Stimulated activated CD8-positive, alpha-beta memory T cell treated with anti-CD3 and anti-CD28 coated beads, Interleukin-15, amount 100 ng/mL, for 24 hours (primary cell): ENCODE measurements at places on chromosomes 6 and 20.

DNA sequence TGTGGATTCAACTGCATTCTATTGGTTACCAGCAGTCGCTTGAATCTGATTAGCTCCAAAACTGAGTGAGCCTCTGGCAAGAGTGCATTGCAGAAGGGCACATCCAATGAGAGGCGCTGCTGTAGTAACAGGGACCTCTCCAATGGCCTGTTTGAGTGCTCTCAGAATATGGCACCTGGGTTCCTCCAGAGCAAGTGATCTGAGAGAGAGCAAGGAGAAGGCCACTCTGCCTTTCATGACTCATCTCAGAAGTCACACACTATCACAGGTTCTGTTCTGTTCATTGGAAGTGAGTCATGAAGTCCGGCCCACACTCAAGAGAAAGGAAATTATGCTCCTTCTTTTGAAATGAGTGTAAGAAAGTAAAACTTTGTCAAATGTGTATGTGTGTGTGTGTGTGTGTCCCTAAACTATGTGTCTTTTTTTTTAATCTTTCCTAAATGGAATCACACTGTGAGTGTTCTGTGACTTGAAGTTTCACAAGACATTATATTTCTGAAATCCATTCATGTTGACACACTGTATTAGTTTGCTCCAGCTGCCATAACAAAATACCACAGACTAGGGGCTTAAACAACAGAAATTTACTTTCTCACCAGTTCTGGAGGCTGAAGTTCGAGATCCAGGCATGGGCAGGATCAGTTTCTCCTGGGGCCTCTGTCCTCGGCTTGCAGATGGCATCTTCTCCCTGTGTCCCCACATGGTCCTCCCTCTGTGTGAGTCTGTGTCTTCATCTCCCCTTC, 138.3 kb upstream of the CDYL start:
- no peak for DNase-seq

DNA sequence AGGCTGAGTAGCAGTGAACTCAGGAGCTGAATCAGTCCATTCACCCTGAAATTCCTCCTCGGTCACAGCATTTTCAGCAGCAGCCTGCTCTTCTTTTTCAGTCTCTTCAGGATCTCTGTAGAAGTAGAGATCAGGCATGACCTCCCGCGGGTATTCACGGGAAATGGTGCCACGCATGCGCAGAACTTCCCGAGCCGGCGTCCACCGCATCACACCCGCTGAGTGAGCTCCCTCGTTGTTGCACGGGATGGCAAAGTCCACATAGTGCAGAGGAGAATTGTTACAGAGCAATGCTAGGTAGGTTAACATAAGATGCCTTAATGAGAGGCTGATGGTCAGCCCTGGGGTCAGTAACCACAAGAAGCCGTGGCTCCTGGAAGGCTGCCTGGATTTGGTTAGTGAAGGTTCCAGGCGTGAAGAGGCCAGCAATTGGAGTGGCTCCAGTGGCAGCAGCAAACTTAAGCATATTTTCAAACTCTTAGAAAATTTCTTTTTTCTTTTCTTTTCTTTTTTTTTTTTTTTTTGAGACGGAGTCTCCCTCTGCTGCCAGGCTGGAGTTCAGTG, 113.5 kb upstream of the HDAC2 start:
- DNase-seq: no peak

DNA sequence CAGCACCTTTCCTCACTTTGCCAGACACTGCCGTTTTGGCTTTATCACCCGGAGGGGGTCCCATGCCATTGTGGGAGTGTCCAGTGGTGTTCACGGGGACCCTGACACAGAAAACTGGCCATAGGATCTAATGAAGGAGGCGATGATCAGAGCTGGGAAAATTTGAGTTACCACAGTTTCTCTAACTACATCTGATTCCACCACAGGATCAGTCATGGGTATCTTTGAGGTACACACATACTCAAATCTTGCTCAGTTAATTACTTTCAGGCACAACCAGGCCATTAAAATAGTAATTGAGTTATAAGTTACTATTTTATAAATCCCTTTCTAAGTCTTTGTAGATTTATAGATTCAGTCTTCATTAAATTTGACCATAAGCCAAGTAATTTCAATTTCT, 215.1 kb downstream of the PRL start:
- no peak for DNase-seq

- DNase-seq: no peak
Measured at GRCh38 chr20:3995749-3996320, 19.5 kb downstream of the RNF24 start.

DNA sequence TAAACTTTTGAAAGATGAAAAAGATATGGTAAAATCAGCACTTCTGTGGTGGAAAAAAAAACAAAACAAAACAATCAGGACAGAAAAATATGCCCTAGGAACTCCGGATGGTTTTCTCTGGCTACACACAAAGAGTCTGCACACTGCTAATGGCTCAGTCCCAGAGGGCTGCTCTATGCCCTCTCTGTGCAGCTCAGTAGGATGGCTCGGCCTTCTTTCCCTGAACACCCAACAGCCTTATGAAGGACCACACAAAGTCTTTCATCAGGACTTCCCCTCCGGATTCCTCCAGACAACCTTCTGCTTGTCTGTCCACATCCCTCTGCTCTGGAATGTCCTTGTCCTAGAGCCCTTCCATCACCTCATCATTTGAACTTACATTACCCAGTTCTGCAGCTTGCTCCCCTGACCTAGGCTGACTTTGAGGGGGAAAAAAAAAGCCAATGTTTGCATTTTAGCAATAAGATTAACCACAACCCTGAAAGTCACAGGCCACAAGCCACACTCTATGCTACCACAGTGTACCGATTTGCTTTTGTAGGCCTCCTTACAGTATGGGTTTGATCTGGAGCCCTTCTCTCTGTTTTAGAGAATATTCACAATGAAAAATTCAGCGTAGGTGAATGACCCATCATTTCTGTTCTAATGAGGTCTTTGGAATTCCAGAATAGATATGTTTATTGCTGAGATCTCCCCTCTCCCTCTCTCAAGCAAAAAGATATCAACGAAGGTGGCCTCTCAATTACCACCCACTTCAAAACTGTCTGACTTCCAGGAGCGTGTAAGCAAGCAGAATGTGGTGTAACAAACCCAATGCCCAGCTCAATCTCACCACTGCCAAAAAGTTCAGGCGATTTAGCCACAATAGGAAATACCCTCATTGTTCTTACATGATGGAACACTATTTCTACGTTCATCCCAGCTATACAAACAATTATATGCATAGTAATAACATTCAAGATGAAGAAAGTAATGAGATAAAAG, 164.0 kb downstream of the GMDS start:
- DNase-seq: no peak

DNA sequence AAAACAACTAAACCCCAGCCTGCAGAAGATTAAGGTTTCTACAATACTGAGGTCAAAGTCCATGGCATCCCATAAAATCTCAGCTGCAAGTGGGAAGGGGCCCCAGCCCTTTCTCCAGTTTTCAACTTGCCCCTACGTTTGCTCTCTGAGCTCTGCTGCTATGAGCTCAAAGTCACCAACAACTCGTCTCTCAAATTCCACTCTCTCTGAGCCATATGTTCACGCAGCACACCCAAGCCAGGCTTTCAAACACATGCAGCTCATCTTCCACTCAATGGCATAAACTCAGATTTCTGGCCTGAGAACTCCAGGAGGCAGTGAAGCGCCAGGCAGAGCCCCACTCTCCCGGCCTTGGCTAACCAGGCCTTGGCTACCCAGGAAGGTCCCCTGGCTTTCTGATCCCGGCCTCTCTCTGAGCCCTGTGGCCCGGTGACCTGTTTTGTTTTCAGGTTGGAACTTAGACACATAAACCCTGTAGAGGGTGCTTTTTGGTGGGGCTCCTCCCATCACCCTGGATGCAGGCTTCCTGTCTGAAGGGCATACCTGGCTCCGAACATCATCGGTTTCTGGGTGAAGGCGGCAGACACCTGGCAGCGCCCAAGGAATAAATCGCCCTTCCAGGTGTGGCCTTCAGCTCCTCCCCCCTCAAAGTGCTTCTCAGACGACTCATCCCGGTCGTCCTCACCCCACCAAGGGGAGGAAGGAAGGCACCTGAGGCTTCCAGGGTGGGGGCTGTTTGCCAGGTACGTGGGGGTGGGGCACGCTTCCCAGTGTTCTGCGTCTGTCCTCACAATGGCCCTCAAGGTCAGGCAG, 12.4 kb downstream of the SLC22A23 start:
- no peak for DNase-seq

DNA sequence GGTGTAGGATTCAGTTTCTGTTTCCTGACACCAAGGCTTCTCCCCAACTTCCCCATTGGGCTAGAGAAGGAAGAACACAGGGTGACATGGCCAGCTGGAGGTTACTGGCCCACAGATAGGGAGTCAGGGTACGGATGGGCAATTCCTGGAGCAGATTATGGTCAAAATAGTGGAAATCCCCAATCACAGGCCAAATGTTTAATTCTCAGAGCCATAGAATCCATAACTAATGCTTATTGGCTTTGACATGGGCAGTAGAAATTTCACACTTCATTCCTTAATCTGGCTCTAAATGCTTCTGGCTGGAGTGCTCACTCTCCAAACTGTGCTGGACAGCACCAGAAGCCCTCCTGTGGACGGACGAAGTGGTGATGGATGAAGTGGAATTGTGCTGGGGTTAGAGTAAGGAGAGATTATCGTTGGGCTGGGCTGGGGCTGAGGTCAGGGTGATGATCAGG, 887 bp downstream of the SIGLEC1 start:
- DNase-seq: no peak

- DNase-seq: no peak
Measured at GRCh38 chr20:32333181-32333987, 24.7 kb upstream of the ASXL1 start.

- no peak for DNase-seq
Measured at GRCh38 chr20:49964964-49965780, 17.6 kb upstream of the SNAI1 start.

GRCh38 chr6:6931071-6932025, 176.4 kb upstream of the RREB1 start:
- no peak for DNase-seq

- no peak for DNase-seq
Measured at GRCh38 chr6:38262609-38263008, 377.1 kb downstream of the BTBD9 start.

DNA sequence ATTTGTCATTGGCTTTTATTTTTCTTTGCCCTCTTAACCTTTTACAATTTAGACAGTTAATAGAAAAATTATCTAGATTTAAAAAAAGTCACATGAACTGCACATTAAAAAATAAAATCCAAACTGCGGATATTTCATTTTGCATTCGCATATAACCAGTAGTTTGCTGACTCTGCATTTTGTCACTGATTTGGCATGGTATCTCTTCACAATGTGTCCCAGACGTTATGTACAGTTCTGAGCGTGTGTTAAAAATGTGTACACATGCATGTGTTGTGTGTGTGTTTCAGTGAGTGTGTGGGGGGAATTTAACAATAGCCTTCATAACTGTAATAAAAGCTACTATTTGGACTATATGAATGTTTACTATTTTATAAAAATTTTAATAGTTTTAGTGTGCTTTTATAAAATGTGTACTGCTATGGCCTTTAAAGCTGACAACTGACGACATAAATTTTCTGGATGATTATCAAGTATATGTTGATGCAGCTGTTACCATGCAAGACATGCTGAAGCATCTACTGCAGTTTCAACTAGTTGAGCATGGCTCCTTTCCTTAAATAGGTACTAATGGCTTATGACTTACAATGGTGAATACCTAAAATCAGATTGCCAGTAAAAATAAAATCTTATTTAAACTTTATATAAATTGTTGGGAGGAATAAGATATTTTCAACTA, 67.7 kb downstream of the HMGCLL1 start:
- no peak for DNase-seq

DNA sequence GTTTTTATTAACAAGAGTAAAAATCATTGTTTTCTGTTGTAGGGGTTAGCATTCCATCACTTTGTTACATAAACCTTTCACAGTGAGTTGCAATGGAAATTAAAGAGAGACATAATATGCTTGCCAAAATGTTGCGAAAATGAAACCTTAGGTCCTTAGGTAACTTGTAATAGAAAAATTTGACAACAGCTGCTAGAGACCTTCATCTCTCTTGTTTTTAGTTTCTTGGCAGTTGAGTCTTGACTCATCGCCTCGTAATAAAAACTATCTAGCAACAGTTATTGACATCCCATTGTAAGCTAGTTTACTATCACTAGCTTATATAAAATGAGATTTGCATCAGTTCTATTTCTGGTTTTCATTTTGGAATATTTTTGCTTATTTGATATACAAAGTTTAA, 179.0 kb upstream of the MMS22L start:
- DNase-seq: no peak

DNA sequence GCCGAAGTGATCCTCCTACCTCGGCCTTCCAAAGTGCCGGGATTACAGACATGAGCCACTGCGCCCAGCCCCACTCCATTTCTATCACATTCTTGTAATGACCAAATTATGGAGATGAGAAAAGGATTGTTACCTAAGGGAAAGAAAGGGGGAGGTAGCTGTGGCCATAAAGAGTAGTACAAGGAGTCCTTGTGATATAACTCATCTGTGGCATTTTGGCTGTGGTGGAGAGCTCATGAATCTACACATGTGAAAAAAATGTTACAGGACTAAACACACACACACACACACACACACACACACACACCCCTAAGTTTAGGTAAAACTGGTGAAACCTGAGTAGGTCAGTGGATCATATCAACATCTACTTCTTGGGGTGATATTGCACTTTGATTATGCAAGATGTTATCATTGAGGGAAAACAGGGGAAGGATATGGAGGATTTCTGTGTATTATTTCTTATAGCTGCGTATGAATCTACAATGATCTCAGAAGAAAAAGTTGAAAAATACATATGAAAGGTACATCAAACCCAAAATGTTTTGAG, 251.5 kb downstream of the TSHZ2 start:
- DNase-seq: no peak
